ENCODE measurements at places on chromosomes 4 and X.

DNA sequence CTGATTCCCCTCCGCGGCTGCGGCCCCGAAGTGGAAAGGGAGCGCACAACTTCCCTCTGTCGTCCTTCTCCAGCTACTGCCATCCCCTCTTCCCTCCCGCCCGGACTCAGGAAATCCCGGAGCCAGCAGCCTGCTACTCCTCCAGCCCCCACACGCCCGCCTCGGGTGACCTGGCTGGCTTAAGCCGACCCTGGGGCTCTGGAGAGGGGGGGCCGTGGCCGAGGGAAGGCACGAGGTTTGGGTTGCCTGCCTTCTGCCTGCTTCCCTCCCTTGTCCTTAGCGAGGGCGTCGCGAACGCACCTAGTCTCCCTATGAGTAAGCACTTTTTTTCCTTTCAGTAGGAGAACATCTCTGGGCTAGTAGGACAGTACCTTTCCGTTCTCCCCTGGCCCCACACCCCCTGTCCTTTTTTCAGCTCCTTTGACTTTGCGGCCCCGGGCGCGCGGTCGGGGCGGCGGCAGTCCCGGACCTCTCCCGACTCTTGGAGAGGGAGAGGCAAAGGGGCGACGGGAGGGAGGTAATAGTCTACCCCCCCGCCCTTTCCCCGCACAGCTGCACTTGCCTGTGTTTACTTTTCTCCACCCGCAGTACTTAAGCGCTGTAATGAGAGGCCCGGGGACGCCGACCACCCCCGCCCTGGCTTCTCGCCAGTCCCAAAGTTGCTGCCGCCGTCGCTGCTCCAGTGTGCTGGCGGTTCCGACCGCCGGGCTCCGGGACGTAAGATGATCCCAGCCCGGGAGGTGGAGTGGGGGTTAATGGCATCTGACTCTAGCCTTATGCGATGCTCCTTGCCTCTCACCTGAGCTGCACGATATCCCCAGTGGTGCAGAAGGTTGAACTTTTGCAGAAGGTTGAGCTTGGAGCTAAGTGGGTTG is 868 bp downstream of the PLS3 start:
- peak; percentile 53 for DNase-seq

DNA sequence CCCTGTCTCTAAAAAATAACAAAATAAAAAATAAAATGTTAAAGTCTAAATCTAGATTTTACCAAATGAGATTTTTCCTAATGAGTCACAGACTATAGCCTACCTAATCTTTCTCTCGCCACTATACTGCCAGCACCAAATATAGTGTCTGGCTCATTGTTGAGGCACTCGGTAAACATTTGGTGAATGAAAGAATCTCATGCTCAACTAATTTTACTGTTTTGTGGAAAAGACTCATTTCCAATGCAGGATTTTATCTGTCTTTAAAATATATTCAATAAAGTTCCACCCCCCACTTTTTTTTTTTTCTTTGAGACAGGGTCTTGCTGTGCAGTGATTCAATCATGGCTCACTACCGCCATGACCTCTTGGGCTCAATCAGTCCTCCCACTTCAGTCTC is 71.5 kb downstream of the PLS3 start:
- DNase-seq: no peak

- no peak for DNase-seq
These were observed 2384.1 kb downstream of the PCDH7 start for GRCh38 chr4:33104273-33104672.

- no peak for DNase-seq
These were observed 247.2 kb upstream of the MTMR8 start for GRCh38 chrX:64642482-64642881.

GRCh38 chr4:64407000-64407399 is 2.2 kb downstream of the TECRL start:
- no peak for DNase-seq

DNA sequence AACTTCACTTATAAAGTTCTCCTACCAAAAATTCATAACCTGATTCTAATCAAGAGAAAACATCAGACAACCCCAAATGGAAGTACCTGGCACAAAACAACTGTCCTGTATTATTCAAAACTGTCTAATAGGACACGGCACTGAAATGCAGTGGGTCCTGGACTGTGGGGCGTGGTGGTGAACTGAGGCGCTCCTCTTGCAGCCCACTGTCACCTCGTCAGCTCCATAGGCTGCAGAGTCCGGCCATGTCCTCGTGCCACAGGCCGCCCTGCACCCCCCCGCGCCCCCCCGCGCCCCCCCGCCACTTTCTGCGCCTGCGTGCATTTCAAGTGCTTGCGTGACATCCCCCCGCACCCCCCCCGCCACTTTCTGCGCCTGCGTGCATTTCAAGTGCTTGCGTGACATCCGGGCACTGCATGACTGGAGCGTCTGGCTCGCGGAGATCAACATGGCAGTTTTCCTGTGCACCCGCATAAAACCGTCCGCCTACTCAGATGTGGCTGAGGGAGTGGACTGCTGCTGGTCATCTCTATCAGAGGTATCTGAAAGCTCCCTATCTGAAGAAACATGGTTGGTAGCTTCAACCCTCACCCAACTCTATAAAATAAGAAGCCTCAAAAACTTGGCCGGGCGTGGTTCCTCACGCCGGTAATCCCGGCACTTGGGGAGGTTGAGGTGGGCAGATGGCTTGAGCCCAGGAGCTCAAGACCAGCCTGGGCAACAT is 28.8 kb downstream of the ATXN3L start:
- DNase-seq: no peak

DNA sequence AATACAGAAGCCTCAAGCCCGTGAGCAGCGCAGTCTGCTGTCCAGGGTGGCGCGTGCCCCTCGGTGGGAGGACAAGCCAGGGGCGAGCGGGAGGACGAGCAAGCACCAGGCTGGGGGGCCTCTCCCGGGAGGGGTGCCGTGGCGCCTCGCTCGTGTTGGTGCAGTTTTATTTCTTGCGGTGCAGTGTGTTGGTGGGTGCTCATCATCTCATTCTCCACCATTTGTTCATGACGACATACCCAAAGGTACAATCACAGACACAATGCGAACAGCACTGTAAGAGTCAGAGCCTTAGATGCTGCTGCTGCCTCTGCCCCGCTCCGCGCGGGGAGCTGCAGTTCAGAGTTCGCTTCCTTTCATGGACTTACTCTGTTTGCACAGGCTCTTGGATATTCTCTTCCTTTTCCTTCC is 30.3 kb downstream of the RGS12 start:
- no peak for DNase-seq

- no peak for DNase-seq
These were observed 3.5 kb downstream of the SERPINA7 start for GRCh38 chrX:106035064-106035463.

- no peak for DNase-seq
These were observed 223.6 kb downstream of the PCDH10 start for GRCh38 chr4:133372699-133373098.

DNA sequence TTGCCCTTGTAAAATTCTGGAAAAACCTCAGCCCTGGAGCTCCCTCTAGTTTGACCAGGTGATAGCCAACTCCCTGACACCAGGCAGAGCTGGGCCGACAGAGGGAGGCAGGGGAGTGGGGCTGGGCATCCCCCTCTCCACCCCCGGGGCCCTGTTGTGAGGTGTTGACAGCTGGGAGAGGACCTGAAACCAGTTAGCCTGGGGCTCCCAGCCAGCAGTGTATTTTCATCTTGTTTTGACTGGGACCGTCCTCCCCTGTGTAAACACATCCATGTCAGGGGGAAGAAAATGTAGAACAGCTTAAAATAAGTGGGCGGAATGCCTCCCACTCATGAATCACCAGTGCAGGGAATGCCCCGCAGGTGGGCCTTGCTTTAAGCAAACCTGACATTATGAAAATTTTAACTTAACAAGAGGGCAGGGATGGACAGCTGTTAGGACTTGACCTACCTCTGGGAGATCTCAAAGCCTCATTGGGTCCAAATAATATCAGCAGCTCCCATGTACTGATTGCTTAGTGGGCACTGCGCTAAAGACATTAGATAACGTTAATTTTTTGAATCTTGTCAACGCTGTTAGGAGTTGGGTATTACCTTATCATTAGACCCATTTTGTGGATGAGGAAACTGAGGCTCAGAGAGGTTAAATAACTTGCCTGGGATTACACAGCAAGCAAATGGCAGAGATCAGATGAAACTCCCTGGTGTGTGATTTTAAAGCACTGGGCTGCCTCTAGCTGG is 45.9 kb downstream of the TSC22D3 start:
- DNase-seq: peak; percentile 61

DNA sequence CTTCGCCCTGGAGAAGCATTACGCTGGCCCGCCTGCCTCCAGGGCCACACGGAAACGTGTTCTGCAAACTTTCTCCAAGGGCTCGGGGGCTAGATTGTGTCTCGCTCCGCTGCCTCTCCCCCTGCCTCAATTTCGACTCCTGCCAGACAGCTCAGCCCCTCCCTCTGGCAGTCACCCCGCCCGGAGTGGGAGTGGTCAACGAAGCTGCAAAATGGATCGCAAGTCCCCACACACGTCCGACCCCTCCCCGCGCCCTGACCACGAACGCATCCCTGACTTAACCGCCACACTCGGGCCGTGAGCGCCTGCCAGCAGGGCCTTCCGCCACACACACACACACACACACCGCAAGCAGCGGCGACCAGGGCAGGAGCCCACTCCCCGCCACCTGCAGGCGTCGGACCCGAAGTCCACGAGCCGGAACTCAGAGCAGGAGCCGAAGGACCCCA is 47.0 kb upstream of the NKAP start:
- DNase-seq: peak; percentile 16

DNA sequence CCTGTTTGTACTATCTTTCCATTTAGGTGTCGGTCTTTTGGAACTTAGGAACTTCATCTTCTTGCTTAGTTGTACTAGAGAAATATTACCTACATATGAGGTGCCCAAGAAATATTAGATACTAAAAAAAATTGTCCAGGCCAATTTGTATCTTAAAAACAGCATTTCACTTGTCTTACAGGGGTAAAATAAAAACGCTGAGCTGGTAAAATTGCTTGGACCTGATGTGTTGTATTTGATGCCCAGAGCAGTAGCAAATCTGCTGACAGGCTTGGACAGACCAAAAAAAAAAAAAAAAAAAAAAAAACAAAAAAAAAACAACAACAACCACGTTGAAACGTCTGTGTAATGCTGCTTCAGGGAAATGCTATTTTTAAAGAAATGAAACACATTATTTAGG is 150.4 kb upstream of the ARX start:
- DNase-seq: no peak

DNA sequence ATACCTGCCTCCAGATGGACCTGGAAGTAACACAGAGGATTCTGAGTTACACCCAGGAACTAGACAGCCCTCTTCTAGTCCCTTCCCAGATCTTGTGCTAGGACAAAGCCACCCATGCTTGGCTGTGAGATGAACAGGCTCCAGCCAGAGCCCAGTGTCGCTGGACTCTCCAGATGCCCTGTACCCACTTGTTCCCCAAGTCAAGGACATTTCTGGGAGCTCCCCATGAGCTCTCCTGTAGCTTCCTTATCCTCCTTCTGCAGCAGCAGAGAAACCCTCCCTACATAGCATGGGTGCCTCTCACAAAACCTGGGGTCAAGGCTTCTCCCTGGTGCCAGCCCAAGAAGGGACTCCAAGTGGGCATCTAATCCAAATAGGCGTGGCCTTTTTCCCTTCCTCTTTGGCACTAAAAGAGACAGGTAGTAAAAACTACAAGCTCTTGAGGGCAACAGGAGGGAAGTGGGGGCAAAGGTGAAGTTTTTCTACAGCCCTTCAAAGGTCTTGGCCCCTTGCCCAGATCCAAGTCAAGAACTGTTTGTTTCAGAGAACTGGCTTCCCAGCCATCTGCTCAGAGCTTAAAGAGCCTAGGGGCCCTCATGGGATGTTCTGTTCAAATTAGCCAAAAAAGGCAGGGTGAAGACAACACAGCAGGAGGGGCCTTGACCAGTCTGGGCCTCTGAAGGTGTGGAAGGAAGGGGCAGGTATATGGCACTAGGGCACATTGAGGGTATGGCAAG is 8.5 kb upstream of the ERCC6L start:
- peak; percentile 9 for DNase-seq

- DNase-seq: no peak
These were observed 20.9 kb downstream of the UVSSA start for GRCh38 chr4:1367936-1368289.

- DNase-seq: no peak
These were observed 121.3 kb downstream of the FHIP1A start for GRCh38 chr4:151530230-151530629.

Measured in NCI-H345 (cell line).